ENCODE measurements at places on chromosomes 3 and 15. TPM values are rescaled to one million over a fixed set of nuclear protein-coding genes. Genes with fewer than 3 reads are reported as not detected.

The PIGZ gene
- total RNA-seq: 3.1 TPM

The KNG1 gene
- not detected for total RNA-seq

The FOXB1 gene
- total RNA-seq: 1.6 TPM

The ALDH1A2 gene
- total RNA-seq: not detected

The CHDH gene
- 12.1 TPM for total RNA-seq

The GADL1 gene
- total RNA-seq: not detected

The SLC38A3 gene
- not detected for total RNA-seq

The GRK7 gene
- not detected for total RNA-seq

The LRRC31 gene
- total RNA-seq: not detected

The MST1 gene
- total RNA-seq: 10.4 TPM

The DLL4 gene
- not detected for total RNA-seq

The TGM4 gene
- not detected for total RNA-seq

The ZKSCAN7 gene
- total RNA-seq: 0.61 TPM

The SPG21 gene
- 58.5 TPM for total RNA-seq

The BCL2A1 gene
- 17.5 TPM for total RNA-seq

The ALS2CL gene
- total RNA-seq: 3.5 TPM

The NR2E3 gene
- not detected for total RNA-seq

The LTK gene
- total RNA-seq: 1.7 TPM

The PLSCR4 gene
- total RNA-seq: not detected

The LNP1 gene
- 1.8 TPM for total RNA-seq

The DAZL gene
- not detected for total RNA-seq

The UBA7 gene
- 218 TPM for total RNA-seq

The GABRA5 gene
- not detected for total RNA-seq

The GREM1 gene
- not detected for total RNA-seq

The SLC24A5 gene
- total RNA-seq: not detected

The ST6GAL1 gene
- total RNA-seq: 117 TPM

The ALG3 gene
- total RNA-seq: 53.0 TPM

The FANCD2OS gene
- total RNA-seq: not detected

The ZNF80 gene
- 1.00 TPM for total RNA-seq

The SPRED1 gene
- total RNA-seq: 0.07 TPM

The GABRR3 gene
- total RNA-seq: 0.05 TPM

The KPNA4 gene
- 52.9 TPM for total RNA-seq

The FGF7 gene
- total RNA-seq: not detected

The SNRPN gene
- 51.0 TPM for total RNA-seq

The FAM43A gene
- 2.4 TPM for total RNA-seq

The PLA2G4D gene
- not detected for total RNA-seq

The LSAMP gene
- total RNA-seq: not detected

The CTXND1 gene
- total RNA-seq: not detected

The FSTL1 gene
- 0.25 TPM for total RNA-seq

The SEMA3B gene
- 0.30 TPM for total RNA-seq

The LRRC34 gene
- total RNA-seq: 5.1 TPM

The SYNM gene
- total RNA-seq: 0.68 TPM

Measured in T-helper 2 cell treated with Interferon-gamma antibody and Interleukin-4, amounts not matched to agents 100 ng/mL and 5 ng/mL, for 36 hours (primary cell).